Right forelimb (tissue), 1 donor: ENCODE measurements at places on chromosomes 5 and 9.
A peak's percentile ranks its signal among the peaks of the same experiment; 100 is the strongest.

DNA sequence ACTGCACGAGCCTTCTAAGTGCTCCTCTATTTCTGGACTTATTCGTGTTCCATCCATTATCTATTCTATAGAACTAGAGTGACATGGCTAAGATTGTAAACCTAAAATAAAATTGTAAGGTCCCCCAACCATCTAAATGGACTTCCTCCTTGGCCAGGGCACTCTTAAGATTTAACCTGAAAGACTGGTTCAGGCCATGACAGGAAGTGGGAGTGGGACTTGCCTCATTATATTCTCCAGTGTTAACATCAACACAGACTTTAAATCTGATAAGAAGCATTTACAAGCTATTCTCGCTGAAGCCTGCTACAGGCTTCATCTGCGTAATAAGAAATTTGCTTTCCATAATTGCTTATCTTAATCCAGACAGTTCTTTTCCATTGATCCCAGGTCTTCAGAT is 117.0 kb downstream of the SSBP2 start:
- DNase-seq, result no peak

DNA sequence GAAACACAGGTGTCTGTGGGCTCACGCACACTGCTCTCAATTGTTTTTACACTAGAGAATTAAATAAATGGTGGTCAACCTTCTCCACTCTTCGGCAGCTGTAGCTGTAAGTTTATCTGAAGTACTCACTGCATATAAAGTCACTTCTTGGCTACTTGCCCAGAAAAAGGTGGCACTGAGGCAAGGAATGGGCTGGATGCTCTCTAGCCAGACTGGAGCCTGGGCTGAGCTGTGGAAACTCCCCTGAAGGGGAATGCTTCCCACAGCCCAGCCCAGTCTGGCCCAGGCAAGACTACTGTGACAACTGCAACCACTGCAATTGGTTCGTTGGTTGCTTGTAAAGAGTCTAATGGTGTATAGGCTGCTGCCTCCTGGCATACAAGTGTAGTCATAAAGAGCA is 4.5 kb downstream of the LEAP2 start:
- DNase-seq, result no peak

- no peak for DNase-seq
These were observed 107.3 kb downstream of the LHX2 start for GRCh38 chr9:124118894-124119293.

DNA sequence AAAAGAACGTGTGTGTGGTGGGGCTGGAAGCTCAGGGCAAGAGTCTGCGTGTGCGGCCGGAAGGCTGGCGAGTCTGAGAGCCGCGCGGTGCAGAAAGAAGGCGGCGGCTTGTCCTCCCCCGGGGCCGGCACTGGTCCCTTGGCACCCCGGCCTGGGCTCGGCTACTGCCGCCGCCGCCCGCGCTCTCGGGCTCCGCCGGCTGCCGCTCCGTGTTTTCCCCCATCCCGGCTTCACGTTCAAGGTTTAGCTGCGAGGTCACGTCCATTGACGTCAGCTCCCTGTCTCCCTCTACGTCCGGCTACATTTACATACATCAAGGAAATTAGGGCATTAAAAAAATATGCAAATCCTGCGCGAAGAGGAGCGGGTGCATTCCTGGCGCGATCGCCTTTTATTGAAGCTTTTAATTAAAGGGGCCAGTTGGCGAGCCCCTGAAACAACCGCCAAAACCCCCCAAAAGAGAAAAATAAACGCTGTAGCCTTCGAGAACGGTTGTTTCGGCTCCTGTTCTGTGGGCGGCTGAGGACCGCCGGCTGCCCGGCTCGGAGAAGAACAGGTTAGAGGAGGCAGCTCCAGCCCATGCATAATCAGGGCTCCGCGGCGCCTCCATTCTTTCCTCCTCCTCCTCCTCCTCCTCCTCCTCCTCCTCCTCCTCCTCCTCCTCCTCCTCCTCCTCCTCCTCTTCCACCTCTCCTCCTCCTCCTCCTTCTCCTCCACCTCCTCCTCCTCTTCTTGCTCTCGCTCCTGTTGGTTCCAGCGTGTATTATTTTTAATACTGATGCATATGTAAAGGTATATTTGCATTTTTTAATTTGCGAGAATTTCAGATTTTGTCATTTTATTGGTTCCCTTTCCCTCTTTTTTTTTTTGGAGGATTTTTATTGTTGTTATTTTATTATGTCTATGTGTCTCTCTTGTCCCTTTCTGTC is 207.0 kb downstream of the MEF2C start:
- DNase-seq, result peak; percentile 58

DNA sequence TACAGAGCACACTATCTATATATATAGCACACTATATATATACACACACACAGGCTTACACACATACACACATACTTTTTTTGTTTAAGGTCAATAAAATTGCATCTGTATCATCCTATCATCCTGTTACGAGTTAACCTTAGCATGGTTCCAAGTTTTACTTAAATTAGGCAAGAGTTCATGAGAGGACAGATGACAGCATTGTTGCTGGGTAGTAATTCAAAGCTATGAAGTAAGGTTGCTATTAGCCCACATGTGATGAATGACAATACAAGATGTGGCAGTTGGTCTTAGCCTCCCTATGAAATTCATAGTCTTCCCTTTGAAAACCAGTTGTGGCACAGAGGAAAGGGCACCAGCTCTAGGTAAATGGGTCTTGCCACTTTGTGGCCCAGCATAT is 438.1 kb downstream of the ACTL7B start:
- no peak for DNase-seq

- peak; percentile 34 for DNase-seq
These were observed 93.9 kb upstream of the LMX1B start for GRCh38 chr9:126519660-126520420.

DNA sequence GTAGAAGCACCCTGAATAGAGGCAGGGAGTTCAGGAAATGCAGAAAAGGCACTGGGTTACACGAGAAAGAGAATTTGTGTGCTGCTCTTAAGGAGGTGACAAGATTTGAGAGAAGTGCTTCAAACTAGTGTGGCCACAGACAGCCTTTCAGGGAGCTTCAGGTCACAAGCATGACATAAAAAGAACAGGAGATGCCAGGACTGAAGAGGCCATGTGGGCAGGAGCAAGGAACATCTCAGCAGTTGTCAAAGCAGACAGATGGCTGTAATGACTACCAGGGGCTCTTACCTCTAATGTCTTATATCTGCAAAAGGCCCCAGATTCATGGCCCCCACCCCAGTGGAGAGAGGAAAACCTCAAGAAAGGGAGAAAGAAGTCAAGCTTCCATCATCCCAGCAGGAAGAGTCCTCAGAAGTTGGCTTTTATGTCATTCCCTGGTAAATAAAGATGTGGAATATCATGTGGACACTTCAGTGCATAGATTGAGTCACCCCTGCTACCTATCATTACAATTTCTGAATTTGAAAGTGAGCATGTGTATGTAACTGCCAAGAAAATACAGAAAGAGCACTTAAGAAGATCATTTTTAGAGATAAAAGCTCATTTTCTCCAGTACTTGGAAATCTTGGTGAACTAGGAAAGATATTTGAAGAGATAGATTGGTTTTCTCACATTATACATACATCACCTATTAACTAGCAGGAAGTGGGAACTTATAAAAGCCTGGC is 214.4 kb upstream of the RORB start:
- DNase-seq, result no peak

- no peak for DNase-seq
These were observed 246.5 kb downstream of the PTPRD start for GRCh38 chr9:10366171-10366779.

DNA sequence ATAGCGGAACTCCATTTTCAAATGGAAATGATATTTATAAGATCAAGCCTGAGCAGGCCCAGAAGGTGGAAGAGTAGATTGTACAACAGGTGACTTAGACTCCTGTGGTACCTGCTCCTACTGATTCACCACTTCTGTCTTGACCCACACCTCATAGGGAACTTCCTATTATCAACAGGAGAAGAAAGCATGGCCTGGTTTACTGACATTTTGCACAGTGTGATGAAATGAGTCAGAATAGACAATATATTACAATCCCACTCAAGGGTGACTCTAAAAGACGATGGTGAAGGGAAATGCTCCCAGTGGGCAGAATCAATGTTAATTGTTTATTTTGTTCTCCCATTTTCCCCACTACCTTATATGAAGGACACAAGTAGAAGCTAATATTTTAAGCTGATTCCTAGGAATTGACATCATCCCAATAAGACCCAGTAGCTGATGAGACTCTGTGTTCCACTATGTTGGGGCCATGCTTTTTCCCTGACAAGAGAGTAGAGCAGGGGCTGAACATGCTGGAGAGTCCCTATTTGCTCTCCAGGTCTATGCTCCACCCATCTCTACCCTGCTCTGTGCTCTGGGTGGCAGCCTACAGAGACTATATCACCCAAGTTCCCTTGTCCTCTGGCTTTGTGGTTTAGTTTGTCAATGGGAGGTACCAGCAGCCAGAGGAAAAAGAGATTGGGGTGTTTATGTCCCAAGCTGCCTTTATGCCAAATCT is 163.4 kb upstream of the FSTL4 start:
- DNase-seq, result no peak

- DNase-seq, result no peak
These were observed 393.1 kb downstream of the EFNA5 start for GRCh38 chr5:107277485-107278125.

DNA sequence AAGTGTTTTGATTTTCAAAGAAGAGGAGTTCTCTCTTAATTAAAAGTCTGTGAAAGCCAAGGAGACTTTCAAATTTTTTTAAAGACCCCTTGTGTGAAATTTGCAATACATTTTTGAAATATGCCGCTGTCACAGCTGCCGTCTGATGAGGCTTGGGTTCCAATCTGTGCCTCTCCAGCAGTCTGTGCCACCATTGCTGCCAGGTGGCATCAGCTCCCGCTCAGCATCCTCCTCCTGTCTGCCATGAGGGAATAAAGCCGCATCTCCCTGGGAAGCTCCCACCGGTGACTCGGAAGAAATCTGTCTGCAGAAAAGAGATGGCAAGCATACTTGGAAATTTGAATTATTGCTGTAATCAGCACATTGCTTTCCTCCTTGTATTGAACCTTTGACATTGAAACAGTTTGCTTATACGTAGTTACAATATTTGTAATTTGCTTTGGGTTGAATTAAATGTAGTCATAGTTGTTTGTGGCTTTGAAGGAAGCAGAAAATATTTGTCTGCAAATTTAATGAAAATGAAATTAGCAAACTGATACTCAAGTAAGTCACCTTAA is 145.7 kb upstream of the SNX2 start:
- DNase-seq, result no peak

DNA sequence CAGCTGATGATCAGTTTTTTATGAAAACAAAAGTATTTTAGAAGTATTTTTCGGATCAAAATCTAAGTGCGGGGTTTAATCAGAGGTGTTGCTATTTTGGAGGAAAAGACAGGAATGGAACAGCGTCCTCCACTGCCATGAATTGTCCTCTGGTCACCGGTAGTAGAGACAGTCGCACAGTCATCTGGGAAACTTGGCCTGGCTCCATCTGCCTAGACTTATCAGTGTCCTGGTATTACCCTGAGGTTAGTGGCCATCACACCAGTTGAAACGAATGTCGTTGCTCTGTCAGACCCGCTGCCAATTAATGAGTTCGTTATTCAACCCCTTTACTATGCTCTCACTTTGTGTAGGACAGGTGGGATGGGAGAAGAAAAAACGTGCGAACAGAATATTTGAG is 8.2 kb downstream of the TLX3 start:
- no peak for DNase-seq

- no peak for DNase-seq
These were observed 131.9 kb downstream of the ST8SIA4 start for GRCh38 chr5:100771181-100771580.

GRCh38 chr5:87400305-87400899 is 12.3 kb downstream of the CCNH start:
- DNase-seq, result no peak

DNA sequence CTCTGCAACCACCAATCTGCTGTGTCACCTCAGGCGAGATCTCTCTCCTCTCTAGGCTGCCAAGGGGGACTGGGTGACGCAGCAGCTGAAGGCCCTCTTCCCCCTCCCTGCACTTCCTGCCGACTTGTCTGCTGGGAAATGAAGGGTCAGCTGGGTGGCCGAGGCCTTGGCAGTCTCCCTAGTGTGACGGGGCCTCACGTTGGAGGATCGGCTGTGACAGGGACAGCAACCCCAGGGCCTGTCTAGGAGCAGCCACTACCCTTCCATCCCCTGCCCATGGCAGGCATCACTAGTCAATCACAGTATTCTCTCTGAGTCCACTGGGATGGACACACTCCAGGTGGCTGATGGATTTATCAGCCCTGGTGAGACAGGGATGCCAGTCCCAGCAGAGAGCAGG is 107.3 kb upstream of the SARDH start:
- DNase-seq, result no peak

DNA sequence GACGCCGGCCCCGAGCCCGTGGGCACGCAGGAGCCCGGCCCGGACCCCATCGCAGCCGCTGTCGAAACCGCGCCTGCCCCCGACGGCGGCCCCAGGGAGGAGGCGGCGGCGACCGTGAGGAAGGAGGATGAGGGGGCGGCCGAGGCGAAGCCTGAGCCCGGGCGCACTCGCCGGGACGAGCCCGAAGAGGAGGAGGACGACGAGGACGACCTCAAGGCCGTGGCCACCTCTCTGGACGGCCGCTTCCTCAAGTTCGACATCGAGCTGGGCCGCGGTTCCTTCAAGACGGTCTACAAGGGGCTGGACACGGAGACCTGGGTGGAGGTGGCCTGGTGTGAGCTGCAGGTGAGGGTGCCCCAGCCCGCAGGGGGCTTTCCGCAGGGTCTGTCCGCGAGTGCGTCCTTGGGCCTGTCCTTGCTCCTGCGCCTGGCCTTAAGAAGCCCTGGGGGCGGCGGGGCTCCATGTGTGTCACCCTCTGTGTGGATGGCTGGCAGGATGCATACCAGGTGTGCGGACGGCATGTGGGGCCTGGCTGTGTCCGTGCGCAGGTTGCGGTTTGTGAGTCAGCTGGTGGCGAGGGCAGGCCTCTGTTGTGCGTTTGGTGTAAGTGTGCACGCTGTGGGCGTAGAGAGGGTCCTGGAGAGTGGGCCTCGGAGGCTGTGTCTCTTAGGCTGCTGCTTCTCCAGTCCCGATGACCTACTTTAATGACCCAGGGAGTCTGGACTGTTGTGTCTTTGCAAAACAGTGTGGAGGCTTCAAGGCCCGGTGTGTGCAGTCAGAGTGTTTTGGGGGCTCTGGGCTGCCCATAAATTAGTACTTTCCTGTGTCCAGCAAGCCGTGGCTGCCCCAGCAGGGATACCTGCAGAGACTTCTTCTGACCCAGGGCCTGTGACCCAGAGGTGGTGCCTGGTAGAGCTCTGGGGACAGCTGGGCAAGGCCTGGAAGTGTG is 1.6 kb downstream of the WNK2 start:
- DNase-seq, result no peak

GRCh38 chr9:119675951-119676350 is 306.7 kb upstream of the BRINP1 start:
- no peak for DNase-seq
